ENCODE measurements at places on chromosomes 12 and 14. TPM values are rescaled to one million over a fixed set of nuclear protein-coding genes. Genes with fewer than 3 reads are reported as not detected.

DNA sequence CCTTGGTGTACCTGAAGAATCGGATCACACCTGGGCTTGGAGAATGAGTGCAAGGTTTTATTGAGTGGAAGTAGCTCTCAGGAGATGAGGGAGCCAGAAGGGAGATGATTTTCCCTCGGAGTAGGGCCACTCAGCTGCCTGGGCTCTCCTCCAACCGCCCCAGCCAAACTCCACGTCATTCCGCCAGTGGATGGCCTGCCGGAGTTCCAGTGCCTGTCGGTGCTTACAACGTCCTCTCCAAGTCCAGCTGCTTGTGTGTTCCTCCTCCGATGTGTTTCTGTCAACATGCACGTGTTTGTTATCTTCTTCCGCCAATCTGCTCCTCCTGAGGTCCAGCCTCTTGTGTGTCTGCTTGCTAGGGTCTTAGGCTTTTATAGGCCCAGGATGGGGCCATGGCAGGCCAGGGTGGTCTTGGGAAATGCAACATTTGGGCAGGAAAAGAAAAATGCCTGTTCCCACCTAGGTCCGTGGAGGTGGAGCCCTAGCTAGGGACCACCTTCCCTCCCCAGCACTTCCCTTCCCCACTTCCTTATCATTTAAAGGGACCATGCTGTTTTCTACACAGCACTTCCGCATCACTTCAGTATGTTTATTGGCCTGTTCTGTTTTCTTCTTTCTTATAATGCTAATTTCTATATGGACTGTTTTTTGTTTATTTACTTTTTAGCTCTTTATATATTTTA is 343.2 kb downstream of the PDZRN4 start:
- DNase-seq, result no peak

- no peak for DNase-seq
Measured at GRCh38 chr12:559906-560455, 100.2 kb downstream of the B4GALNT3 start.

DNA sequence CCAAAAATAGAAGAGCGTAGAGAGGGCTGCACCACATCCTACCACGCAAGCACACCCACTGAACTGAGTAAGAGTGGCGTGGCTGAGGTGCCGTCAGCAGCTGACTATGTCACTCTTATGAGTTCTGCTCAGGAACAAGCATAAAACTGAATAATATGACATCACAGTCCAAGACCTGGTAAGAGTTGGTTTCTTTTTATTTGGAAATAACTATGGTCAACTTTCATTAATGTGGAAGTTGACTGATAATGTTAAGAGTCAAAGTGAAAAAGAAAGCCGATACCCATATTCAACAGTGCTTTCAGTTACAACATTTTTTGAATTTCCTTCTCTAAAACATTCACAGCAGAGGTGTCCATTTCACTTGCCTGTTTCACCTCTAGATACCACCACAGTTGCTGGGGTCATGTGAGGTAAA is 44.6 kb downstream of the GNS start:
- DNase-seq, result no peak

- no peak for DNase-seq
Measured at GRCh38 chr12:10718279-10718821, 4.8 kb downstream of the YBX3 start.

GRCh38 chr14:41505491-41505890 is 101.2 kb upstream of the LRFN5 start:
- no peak for DNase-seq

GRCh38 chr14:78567343-78567742 is 397.2 kb downstream of the NRXN3 start:
- no peak for DNase-seq

DNA sequence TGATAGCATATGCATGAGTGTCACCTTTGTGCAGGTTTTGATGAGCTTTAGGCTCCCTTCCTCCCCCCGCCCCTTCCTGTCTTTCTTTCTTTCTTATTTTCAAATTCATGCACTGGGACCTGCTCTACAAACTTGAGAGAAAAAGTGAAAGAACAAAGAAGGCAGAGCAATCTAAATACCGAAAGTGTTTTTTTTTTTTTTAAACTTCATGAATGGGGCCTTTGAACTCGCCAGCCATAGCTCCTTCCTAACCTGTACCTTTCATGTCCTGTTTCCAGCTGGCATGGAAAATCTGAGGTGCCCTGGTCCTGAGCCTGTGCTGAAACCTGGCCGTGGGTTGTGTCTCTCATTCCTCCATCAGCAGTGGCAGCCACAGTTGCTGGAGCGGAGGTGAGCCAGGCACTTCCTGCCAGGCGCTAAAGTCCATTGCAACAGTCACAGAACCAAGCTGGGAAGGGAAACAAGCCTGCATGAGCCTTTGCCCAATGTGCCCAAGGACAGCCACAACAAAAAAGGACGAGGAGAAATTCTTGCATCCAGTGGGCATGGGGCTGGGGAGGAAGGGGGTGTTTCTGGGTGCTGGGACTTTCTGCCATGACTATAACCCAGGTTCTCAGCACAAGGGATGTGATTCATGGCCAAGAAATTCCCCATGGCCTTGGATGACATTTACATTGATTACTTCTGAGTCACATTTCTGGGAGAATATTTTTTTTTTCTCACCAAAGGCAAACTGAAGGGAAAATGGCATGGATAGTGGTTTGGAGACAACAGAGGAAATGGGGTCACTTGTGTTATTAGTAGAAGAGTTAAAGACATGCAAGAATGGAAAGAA is 102.7 kb downstream of the TMEM30B start:
- DNase-seq, result peak; percentile 85

DNA sequence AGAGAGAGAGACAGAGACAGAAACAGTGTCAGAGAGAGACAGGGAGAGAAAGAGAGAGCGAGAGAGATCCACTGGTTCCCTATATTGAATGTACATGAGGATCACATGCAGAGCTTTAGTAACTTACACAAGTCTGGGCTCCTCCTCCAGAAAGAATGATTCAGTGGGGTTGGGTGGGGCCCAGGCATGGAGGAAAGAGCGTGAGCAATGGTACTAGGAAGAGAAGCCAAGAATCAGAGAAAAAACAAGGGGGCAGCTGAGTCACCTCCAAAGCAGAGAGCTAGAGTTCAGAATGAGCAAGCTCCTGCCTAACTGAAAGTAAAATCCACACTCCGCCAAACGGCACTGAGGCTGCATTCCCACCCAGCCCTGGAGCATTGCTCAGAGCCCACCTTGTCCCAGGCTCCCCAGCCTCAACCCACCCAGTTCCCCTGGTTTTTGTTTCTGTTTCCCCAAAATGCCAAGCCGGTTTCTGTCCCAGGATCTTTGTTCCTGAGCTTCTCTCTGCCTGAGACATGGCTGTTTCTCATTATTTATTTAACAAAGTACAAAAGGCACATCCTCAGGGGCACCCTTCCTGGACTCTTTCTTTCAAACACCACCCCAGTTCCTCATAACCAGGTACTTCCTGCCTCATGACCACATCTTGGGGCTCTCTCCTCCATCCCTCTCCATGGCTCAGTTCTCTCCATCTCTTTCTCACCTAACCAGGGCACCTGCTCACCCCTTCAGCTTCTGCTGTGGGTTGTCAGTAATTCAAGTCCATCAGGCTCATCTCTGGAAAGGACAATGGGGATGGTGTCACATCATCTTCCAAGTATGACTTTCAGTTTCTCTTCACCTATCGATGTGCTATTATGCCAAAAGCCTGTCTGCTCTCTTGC is 670.3 kb upstream of the TBX3 start:
- DNase-seq, result peak; percentile 18

GRCh38 chr12:58176296-58176869 is 235.0 kb downstream of the ATP23 start:
- peak; percentile 49 for DNase-seq

DNA sequence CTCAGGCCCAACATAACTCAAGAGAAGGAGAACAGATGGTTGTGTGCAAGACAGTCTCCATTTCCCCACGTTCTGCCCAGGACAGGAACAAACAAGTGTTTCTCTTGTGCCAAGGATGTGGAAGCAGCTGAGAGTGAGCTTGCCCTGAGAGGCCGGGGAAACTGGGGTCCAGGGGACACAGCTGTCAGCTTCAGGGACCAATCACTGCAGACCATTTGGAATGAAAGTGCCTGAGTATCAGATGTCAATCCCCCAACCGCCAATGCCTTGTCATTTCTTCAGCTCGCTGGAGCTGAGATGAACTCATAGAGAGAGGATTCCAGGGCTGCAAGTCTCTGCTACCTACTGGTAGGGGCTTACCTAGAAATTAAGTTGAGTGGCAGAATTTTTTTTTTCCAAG is 71.9 kb upstream of the METAP2 start:
- no peak for DNase-seq

DNA sequence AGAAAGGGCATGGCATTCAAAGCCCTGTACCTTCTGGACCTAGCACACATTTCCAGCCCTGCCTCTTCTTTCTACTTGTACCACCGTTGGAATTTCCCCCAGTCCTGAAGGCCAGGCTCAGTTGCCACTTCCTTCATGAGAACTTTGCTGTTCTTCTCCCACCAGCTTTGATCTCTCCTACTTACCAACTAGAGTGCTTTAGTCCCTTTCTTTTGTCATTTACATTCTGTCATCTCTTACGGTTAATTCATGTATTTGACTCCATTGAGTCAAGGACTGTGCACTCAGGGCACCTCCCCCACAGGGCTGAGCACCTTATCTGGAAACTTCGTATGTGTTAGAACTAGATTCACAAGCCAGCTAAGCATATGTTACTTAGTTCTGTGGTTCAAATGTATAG is 26.3 kb downstream of the BICDL1 start:
- DNase-seq, result no peak

- no peak for DNase-seq
Measured at GRCh38 chr14:50452296-50452695, 55.6 kb upstream of the CDKL1 start.

DNA sequence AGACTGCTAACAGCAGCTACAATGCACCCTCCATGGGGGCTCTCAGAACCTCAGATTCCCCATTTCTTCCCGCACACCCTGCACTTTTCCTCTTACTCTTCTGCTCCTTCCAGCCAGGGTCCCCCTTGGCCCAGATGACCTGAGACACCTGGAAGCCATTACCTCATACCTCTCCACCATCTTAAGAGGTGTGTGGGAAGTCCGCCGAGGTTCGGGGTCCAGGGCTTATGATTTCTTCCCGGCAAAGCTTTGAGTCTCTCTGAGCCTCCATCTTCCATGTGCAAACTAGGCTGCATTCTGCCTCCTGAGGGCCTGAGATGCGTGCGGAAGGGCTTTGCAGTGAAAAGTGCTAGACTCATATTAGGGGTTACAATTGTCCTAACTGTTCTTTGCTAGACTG is 5.3 kb downstream of the GSC start:
- no peak for DNase-seq

DNA sequence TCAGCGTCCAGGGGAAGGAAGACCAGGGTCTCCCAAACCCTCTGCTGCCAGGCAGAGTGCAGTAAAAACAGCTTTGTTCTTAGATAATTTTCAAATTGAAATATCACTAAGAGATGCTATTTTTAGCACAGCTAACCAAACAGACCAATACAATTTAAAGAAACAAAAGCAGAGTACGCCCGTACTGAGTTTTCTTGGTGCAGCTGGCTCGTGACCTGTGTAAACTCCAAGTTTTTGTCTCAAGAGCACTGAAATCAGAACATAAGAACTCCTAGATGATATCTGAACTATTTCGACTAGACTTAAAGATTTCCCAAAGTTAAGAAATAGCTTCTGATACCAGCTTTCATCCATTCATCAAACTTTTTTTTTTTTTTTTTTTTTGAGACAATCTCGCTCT is 10.3 kb downstream of the ARF3 start:
- no peak for DNase-seq

DNA sequence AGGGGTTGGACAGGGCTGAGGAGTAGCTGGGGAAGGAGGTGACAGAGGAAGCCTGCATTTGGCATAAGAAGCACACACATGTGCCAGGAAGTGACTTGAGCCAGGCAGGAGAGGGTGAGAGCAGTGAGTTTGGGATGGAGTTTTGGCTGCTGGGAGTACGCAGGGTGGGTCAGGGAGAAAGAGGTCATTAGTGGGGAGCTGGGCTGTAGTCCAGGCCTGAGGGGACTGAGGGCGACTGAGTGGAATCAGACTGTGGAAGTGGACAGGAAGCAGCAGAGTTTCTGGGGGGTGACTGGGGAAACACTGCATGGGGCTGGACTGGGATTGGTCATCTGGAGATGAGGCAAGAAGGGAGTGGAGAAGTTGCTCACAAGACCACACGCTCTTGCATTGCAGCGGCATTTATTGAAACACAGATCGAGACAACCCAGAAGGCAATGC is 7.6 kb downstream of the KRT85 start:
- DNase-seq, result no peak

Gene GALNT8
- total RNA-seq, result not detected

Gene PMEL
- total RNA-seq, result 0.49 TPM

Gene NDUFA9
- 150 TPM for total RNA-seq

Gene CLEC1B
- not detected for total RNA-seq

Measured in HepG2 (cell line).